ELR (cell line): ENCODE measurements at places on chromosomes 11 and 22.

DNA sequence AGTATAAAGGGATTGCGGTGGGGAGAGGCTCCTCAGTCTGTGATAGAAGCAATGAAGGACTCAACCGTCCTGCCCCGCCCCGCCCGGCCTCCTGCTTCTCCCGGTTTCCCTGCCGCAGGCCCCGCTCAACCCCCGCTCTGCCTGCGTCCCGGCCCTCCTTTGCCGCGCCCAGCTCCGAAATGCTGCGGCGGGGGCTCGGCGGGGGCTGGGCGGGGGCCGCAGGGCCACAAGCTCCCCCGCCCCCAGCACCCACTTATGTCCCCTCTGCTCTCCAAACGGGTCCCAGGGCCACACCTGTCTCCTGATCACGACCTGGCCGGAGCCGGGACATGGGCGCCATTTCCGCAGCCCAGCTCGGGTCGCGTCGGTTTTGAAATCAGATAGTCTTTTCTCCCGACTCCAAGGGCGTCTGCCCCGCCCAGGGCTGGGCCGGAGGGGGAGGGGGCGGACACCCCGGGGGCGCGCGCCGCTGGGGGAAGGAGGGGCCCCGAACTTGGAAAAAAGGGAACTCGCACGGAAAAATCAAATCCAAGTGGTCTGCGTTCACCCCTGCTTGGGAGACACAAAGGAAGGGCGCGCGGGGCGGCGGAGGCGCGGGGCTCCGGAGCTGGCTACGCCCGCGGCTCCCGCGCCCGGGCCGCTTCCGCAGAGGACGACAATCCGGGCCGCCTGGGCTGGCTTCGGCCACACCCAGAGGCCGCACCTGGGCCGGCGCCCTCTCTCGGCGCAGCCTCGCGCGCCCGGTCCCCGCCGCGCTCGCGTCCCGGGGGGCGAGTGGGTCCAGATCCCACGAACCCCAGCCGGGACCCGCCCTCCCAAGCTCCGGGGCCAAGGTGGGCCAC is 70.6 kb upstream of the EP300 start:
- DNase-seq = peak; percentile 80

GRCh38 chr22:19354201-19354600 is 62.7 kb upstream of the CLTCL1 start:
- DNase-seq = no peak

DNA sequence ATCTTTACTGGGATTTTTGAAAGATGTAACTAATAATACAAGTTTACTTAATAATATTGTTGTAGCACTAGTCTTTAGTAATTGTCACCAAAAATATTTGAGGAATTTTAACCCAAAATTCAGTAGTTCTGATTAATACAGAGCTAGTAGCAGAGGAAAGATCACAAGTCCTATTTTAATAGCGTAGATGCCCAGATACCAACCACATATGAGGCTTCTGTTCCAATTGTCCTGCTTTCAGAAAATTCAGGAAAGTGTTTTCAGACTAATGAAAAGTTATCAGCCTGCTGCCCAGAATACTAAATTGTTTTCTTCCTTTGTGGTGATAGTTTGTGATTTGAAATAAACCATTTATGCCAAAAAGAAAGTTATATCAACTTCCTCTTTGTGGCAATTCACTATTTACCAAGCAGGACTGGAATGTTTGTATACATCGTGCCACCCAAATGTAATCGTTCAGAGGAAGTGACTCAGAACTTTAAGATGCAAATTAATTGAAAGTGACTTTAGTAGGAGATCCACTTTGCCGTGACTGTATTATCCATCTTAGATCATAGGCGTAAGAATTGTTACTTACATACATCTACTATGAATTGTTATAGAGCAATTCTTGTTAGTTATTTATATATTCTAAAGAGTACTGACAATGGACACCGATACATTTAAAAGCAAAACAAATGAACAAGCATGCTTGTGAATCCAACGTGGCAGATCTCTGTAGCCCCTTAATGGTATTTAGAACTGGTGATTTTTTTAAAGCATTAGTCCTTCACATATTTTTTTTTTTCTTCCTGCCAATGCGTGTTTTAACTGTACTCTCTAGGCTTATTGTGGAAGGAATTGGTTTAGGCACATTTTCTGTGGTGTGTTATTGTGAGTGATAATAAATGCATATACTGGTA is 231.0 kb downstream of the DDX10 start:
- DNase-seq = peak; percentile 90

DNA sequence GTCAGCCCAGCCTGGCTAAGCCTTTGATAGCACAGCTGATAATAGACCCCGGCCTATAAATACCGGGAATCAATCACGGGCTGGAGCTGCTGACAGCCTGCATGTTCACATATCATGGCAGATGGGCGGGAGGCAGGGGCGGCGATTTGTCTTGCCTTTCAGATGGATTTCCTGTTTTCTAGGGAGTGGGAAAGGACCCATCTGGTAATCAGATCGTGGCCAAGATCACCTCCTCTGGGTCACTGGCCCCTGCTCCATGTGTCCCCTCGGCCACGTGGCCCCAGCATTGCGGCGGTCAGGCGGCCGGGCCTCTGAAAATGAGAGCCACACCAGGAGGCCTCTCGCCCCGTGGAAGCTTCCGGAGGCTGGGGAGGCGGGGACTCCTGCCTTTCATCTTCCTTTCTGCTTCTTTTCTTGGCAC is 36.6 kb downstream of the SMIM38 start:
- no peak for DNase-seq

- peak; percentile 29 for DNase-seq
Observed at GRCh38 chr11:90288212-90288821, 65.5 kb upstream of the CHORDC1 start.

DNA sequence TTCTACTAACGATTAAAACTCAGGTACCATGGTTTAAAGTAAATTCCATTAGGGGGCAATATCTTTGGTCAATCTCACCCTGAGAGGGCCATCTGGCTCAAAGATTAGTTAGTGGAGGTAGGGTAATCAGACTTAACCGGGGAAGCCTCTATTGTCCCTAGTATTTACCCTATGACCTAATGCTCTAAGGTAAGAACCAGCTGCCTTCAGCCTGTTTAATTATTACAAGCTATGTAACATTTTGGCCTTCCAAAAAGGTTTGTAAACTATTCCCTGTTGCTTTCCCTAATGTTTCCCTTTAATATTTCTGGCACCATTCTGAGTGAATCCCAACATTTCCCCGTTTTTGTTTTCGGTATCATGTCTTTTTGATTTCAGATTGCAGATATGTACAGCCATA is 15.1 kb upstream of the GLYATL1 start:
- DNase-seq = no peak

GRCh38 chr22:49406047-49406650 is 421.5 kb downstream of the BRD1 start:
- DNase-seq = no peak

DNA sequence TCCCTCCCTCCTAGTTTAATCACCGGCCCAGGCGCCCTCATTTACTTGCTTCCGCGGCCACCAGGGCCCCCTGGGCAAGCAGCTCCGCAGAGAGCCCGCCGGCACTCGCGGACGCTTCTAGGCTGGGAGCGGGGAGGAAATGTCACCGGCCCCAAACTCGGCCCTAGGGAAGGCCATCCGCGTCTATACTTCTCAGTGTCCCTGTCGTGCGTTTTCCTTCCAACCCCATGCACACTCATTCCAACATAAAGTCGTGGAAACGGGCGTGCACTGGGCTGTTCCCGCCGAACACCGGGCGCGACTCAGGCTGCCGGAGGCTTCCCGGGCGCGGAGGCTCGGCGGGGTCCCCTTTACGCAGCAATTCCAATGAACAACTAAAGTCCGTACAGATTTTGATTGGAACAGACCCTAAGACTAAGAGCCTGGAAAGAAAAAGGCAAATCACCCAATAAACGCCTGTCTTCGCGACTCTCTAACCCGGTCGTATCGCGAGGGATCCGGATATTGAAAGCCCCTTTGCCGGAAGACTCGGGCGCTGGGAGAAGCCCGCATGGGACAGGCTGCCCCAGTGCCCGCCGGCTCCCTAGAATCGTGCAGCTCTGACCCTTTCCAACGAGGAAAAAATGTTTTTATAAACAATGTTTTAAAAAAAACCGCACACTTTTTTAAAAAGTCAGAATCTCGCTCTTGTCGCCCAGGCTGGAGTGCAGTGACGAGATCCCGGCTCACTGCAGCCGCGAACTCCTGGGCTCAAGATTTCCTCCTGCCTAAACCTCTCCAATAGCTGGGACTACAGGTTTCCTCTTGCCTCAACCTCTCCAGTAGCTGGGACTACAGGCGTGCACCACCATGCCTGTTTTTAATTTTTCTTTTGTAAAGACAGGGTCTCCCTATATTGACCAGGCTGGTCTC is 1.3 kb upstream of the BARX2 start:
- no peak for DNase-seq

DNA sequence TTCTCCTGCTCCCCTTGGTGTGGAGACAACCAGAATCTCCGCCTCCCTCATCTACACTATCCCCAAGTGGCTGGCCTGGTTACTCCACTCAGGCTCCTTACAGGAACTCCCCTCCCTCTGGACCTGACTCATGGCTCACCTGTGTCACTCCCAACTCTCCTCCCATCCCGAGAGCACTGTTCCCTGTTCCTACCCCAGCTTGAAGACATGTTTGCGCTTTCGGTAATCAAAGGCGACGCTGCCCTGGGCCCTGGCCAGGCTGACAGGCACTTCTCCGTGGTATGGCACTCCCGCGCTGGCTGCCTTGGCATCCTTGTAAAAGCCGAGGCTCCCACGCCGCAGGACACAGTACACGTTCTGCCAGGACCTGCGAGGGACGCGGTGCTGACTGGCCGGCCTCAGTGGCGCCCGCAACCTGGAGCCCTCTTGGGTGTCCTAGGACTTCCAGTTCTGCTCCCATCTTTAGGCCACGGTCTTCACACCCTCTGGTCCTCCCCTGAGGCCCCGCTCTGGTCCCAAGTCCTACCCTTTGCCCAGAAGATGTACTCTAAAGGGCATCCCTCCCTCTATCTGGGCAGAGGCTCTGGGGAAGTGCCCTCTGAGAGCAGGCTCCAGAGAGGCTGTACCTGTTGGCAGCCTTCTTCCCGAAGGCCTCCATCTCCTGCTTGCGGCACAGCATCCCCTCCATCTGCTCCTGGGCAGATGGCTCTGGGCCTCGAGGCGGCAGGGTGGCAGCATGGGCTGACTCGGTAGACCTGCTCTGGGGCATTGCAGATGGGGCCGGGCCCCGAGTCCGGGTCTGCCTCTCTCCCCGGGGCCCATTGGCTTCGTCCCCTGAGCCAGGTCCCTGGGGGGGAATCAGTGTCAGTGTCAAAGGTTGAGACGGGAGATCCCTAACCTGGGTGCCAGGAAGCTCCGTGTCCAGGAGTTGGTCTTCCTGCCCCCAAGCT is 9.4 kb upstream of the RBM4B start:
- DNase-seq = no peak

DNA sequence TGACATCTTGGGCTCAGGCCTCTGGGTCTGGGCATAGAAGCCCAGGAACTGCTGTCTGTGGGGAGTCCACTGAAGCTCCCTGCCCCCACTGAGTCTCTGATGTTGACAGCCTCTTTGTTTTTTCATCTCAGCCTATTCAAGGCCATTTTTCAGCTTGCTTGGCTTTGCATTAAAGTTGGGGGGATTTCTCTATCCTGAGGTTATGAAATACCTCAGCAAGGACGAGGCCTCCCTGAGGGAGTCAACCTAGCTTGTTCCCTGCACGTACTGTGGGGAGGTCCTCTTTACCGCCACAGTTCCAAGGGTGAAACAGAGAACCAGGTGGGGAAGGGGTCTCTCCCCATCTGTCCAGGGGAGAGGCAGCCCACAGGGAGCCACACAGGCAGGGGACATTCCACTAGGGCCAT is 8.4 kb downstream of the KCNQ1OT1 start:
- DNase-seq = no peak

- DNase-seq = peak; percentile 33
Observed at GRCh38 chr22:38196791-38197419, 4.9 kb upstream of the MAFF start.

- no peak for DNase-seq
Observed at GRCh38 chr11:122343210-122343609, 227.2 kb upstream of the BLID start.

GRCh38 chr11:64352099-64352994 is 6.6 kb upstream of the RPS6KA4 start:
- no peak for DNase-seq

GRCh38 chr11:90100431-90100830 is 14.7 kb downstream of the UBTFL1 start:
- DNase-seq = no peak

- DNase-seq = no peak
Observed at GRCh38 chr22:46823654-46824053, 61.2 kb downstream of the TBC1D22A start.

- no peak for DNase-seq
Observed at GRCh38 chr11:10308201-10308954, 3.5 kb downstream of the ADM start.

DNA sequence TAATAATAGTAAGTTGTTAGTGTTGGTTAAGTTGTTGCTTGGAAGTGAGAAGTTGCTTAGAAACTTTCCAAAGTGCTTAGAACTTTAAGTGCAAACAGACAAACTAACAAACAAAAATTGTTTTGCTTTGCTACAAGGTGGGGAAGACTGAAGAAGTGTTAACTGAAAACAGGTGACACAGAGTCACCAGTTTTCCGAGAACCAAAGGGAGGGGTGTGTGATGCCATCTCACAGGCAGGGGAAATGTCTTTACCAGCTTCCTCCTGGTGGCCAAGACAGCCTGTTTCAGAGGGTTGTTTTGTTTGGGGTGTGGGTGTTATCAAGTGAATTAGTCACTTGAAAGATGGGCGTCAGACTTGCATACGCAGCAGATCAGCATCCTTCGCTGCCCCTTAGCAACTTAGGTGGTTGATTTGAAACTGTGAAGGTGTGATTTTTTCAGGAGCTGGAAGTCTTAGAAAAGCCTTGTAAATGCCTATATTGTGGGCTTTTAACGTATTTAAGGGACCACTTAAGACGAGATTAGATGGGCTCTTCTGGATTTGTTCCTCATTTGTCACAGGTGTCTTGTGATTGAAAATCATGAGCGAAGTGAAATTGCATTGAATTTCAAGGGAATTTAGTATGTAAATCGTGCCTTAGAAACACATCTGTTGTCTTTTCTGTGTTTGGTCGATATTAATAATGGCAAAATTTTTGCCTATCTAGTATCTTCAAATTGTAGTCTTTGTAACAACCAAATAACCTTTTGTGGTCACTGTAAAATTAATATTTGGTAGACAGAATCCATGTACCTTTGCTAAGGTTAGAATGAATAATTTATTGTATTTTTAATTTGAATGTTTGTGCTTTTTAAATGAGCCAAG is 2.7 kb downstream of the NEAT1 start:
- peak; percentile 91 for DNase-seq

GRCh38 chr22:44709881-44710392 is 7.9 kb downstream of the PRR5 start:
- DNase-seq = no peak

DNA sequence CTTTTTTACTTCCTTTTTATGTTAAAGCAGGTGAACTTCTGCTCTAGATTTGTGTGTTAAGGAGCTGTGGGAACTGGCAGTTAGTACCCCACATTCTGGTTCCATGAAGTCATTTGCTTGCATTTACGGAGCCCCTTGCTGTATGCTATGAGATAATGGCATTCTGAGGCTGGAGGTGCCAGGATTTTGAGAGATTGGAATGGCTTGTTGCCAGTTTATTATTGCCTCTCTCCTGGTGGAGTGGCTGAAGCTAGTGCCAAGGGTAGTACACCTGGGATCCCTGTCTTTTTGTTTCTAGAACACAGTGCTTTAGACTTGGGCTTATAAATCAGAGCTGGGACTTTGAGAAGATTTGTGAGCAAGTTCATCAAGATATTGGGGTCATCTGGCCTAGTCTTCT is 73.8 kb downstream of the STIM1 start:
- DNase-seq = no peak

GRCh38 chr22:17814084-17814483 is 39.8 kb upstream of the BID start:
- no peak for DNase-seq
